GM20000 (cell line): ENCODE measurements at places on chromosomes 13 and 19.

DNA sequence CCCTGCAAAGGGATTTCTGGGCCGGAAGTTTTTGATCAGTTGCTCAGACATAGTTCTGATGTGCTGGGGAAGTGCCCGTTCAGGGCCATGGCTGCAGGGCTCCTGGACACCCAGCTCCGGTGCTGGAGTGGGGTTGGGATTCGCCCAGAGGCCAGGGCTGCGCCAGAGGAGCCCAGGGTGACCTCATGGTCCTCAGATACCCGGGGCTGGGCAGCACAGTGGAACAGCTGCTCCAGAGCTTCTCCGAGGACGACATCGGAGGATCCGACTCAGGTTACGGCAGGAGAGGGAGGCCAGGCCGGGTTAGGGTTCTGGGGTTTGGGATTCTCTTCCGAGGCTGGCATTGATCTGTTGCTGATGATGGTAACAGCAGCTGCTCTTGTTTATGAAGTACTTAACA is 20.9 kb downstream of the CARM1 start:
- no peak for DNase-seq

DNA sequence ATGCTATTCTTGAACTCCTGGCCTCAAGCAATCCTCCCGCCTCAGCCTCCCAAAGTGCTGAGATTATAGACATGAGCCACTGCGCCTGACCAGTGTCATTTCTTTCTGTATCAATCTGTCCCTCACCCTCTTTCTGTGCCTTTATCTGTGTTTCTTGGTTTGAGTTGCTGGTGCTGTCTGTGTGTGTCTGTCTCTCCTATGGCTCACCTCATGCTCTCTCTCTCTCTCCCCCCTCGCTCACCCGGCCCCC is 9.9 kb downstream of the IRF2BP1 start:
- peak; percentile 80 for DNase-seq

- no peak for DNase-seq
These were observed 652.2 kb upstream of the PCDH20 start for GRCh38 chr13:62067821-62068220.

- DNase-seq, result no peak
These were observed 9.3 kb upstream of the LAIR1 start for GRCh38 chr19:54373781-54374631.

- DNase-seq, result no peak
These were observed 759.0 kb downstream of the SLITRK6 start for GRCh38 chr13:85040215-85040614.

DNA sequence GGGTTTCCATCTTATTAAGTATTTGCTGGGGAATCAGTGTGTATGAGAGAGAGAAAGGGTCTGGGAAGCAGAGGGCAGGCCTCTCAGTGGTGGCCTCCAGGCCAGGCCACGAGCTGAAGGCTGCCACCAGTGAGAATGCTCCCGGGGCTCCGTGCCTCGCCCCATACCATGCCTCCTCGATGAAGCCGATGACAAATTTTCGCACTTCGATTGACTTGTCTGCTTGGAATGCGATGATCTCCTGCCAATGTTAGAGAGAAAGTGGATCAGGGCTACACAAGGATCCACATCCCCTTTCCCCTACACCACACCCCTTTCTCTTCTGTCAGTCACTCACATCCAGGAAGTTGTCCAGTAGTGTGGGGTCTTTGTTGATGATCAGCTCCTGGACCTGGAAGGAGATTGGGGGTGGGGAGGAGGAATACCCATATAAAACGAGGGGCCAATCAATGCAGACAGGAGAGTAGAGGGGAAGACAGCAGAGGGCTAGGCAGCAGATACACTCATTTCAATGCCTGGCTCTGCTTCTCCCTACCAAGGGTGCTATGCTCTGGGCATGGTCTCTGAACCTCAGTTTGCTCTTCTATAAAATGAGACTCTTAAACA is 10.7 kb downstream of the SYMPK start:
- DNase-seq, result no peak

GRCh38 chr13:97639236-97639635 is 205.3 kb downstream of the RAP2A start:
- no peak for DNase-seq

GRCh38 chr13:105008604-105009003 is 1526.9 kb downstream of the EFNB2 start:
- DNase-seq, result no peak

- DNase-seq, result no peak
These were observed 254.1 kb upstream of the RXFP2 start for GRCh38 chr13:31485183-31485582.

DNA sequence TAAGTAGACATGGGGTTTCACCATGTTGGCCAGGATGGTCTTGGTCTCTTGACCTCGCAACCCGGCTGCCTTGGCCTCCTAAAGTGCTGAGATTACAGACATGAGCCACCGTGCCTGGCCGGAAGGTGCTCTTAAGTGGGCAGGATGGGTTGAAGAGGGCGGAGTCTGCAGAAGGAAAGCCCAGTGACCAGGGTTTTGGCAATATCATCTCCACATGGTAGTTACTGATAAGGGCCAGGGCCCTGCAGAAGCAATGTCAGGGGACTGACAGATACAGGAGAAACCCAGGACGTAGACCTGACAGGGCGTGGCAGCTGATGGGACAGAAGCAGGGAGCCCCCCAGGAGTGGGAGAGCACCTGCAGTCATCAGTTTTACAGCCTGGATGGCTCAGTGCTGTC is 45.7 kb upstream of the RNF113B start:
- no peak for DNase-seq

- no peak for DNase-seq
These were observed 47.8 kb downstream of the TSHZ3 start for GRCh38 chr19:31301306-31301980.

GRCh38 chr19:40502647-40503319 is 36.0 kb downstream of the SPTBN4 start:
- no peak for DNase-seq

DNA sequence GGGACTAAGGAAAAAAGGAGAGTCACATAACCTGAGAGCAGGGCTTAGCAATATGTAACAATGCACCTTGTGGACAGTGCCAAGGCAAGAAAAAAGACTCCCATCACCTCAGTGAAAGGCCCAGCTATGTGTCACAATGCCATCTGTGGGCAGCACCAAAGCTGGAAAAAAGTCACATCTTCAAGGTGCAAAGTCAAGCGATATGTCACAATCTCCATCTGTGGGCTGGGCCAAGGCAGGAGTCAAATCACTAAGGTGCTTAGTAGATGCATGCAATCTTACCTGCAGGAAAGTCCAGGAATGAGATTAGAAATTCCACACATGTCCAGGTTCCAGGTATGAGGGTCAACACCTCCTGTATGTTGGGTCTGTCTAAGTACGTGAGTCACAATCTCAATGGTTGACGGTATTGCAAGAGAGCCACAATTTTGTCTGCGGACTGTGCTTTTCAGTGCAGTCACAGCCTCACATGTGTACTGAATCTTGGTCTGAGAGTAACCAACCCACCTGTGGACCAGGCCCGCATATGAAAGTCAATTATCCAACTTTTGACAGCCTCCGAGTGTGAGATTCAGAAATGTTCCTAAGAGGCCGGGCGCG is 14.8 kb upstream of the ZNF43 start:
- no peak for DNase-seq

DNA sequence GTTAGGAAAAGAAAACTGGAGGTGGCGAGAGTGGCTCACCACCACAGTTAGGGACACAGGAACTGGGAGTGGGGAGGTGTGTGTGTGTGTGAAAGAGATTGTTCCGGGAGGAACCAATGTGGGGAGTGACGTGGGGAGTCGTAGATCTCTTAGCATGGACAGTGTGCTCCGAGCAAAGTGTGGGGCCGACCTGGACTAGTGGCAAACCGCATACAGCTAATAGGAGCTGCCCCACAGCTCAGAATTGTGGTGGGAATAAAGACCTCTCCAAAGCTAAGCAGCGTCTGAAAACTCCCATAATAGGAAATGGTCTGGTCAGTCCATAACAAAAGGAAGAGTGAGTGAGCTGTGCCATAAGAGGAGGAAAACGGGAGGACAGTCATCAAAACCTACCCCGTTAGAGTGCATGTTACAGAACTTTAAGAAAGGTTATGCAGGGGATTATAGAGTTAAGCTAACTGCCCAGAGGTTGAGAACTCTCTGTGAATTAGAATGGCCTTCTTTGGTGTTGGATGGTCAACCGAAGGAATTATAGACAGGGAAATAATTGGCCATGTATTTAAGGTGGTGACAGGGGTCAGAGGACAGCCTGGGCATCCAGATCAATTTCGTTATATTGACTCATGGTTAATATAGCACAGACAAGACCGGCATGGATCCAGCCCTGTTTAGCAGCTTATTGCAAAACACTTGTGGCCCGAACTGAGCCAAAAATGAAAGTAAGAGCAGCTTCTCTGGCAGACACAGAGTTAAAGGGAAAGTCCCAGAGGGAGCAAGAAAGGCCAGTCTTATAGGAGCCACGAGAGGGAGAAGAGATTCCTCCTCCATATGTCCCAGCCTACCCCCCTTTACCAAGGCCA is 8.9 kb upstream of the SLC15A1 start:
- peak; percentile 70 for DNase-seq

DNA sequence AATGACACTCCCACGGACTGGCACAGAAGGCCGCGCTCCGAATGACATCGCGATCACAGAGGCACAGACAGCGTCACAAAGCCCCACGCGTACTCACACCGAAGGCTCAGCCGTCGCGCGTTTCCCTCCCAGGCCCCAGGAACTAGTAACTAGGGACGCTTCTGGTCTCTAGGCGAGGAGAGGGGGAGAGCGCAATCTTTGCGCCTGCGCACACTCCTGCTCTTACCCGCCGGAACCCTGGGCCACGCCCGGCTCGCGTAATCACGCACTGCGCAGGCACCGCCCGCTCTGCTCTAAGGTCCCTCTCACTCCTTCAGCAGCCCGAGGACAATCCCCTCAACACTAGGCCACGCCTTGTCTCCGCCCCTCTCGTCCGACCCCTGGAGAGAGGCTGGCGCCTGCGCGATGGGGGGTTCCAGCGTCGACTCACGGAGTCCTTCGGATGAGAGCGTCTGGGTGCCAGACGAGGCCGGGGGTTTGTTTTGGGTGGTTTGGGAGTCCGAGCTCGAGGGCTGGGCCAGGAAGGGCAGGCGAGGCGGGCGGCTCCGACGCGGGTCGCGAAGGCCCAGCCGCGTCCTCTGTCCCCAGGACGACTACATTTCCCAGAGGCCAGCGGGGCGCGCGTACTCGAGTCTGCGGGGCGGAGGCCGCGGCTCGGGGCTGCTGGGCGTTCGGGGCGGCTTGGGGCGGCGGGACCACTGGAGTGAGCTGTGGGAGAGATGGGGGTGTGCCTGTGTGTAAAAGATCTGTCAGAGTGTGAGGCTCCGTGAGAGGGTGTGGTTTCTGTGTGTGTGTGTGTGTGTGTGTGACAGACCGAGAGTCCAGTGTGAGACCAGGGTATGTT is at the start of gene ZNF471:
Gene ZNF471, plus strand, starts transcription at position 410 of the 844 bp plus-strand sequence. CDS start 3,717 bp downstream, outside the sequence.
- peak; percentile 35 for DNase-seq

DNA sequence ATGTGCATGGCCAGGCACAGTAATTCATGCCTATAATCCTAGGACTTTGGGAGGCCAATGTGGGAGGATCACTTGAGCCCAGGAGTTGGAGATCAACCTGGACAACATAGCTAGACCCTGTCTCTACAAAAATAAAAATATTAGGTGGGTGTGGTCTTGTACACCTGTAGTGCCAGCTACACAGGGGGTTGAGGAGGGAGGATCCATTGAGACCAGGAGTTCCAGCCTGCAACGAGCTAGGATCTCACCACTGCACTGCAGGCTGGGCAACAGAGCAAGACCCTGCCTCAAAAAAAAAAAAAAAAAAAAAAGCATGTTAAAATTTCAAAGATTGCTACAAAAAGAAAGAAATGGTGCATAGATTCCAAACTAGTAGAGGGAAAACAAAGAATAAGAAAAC is 37.2 kb downstream of the LTBP4 start:
- DNase-seq, result no peak

DNA sequence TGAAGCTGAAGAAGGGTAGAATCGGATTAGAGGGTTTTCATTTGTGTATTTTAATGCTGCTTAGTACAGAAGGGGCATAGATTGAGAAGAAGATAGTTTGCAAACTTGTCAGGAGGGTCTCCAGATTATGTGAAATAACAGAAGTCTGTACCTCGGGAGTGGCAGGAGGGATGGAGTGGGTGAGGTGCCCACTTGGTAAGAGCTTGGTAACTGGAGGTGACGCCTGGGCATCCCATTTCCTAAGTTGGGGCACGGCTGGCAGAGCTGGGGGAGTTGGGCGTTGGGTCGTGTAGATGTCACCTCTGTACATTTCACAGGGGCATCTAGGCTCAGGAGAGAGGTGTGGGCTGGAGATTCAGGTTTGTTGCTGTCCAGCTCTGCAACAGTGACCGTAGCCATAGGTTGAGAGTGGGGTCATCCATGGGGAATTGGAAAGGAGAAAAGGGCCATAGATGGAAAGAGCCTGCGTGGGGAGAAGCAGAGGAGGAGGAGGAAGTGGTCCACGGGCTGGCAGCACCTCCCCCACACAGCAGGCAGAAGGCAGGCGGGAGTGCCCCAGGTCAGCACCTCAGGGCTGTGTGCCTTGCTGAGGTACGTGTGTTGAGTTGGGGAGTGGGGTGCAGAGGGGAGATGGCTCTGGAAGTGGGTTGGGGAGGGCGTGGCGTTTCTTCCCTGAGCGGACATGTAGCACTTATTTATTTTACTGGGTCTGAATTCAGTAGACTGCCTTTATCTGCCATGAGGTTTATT is 31.2 kb downstream of the MPHOSPH8 start:
- DNase-seq, result no peak

DNA sequence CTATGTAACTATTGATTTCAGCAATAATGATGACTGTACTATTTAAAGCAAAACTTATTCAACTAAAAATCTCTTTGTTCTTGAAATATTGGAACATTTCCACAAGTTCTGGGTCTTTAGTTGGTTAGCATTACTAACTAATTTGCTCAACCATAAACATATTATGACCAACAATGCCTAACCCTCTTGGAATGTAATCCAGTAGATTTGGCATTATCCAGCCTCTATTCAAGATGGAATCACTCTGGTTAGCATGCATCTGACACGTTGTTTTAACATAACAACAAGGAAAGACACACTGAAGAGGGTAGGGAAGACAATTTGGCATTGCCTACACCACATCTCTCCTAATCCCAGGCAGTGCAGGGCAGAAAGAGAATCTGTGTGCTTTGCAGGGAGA is 941.3 kb upstream of the PCDH20 start:
- DNase-seq, result no peak

GRCh38 chr19:16325641-16326400 is 1.2 kb downstream of the KLF2 start:
- DNase-seq, result peak; percentile 55
